Immature natural killer cell (primary cell): ENCODE measurements at places on chromosomes 16 and 17. TPM values are rescaled to one million over a fixed set of nuclear protein-coding genes. Genes with fewer than 3 reads are reported as not detected.

DNA sequence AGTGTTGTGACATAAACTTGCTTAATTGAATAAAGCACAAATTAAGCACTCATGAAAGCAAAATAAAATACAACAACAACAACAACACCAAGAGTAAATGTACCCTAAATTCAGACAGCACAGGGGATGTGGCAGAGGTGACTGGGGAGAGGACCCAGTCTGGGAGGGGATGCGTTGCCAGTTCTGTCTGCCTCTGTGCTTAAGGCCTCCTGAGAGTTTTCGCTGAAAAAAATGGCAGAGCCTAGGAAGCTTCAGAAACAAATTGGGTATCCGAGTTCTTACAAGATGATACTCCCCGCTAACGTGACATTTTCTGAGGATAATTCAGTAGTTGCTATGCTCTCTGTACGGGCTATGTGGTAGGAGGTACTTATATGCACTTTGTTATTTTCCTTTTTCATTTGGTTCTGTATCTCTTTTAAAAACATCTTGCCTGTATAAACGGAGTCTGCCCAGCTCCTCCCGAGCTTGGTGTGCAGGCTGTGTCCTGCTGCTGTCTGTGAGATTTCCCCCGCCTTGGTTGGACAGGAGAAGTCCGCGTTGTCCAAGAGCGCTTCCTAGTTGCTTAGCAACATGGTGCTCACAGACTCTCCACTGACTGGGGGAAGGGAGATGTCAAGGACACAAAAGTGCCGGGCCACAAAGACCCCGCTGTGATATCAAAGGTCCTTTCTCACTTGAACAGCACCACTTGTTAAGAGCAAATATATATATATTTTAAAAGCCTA lies 134.2 kb upstream of the CPHXL start:
- DNase-seq: no peak

DNA sequence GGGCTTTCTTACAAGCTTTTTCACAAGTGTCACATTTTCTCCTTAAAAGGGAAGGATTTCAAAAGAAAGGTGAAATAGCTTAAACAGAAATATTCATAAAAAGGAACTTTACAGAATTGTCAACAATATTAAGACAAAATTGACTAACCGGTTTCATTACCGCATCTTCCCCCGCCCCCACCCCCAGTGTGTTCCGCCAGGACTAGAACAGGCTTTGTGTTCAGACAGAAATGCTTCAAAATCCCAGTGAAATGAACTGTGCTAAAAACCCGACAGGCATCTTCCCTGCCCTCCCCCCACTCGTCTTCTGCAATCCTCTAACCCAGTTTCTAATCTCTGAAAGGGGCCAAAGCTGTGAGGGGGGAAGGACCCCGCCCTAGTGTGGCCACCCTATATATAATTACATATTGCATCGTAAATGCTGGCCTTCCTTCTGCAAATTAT lies 990 bp upstream of the ROGDI start:
- DNase-seq: no peak

- no peak for DNase-seq
These were observed 268.7 kb upstream of the SALL1 start for GRCh38 chr16:51419768-51420167.

DNA sequence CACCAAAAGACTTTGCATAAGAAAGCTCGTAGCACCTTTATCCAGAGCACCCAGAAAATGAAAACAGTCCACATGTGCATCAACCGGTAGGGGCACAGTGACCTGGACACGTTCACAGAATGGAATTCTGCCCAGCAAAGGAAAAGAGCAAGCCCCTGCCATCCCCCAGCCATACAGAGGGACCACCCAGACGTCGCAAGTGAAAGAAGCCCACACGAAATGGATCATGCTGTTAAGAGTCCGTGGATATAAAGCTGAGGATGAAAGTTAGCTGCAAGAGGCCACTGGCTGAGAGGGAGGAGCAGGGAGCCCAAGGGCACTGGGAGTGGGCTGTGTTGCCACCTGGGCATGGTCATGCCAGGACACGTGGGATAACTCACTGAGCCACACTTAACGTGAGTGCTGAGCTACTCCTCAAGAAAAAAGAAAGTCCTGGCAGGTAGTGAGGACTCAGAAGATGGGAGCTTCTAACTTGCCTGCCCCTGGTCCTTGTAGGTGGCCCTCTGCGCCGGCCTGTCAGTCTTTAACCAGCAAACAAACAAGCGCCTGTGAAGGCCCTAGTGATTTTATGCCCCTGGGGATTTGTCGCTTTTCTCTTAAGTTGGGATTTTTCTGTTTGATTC lies 190.7 kb downstream of the C16orf95 start:
- DNase-seq: no peak

DNA sequence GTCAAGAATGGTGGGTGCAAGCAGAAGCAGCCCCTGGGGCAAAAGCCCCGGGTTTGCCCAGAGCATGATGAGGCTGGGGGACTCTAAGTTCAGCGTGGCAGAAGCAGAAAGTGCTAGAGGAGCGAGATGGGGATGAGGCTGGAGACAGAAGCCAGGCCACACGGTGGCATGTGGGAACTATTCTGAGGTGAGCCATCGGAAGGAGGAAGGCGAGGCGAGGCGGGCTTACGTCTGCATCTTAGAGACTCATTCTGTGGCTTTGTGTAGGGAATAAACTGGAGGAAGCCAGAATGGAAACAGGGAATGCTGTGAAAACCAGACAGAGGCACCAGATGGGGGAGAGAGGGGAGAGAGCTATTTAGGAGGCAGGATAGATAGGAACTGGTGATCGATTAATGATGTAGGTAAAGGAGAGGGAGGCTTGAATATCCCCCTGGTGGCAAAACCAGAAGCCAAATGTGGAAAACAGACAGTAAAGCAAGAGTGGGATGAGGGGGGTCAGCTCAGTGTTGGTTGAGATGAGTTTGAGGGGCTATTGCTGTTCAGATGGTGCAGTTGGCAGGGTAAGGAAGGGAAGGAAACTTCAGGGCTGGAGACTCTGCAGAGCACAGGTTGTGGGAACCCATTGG lies 3.1 kb upstream of the TNFSF13 start:
- no peak for DNase-seq

DNA sequence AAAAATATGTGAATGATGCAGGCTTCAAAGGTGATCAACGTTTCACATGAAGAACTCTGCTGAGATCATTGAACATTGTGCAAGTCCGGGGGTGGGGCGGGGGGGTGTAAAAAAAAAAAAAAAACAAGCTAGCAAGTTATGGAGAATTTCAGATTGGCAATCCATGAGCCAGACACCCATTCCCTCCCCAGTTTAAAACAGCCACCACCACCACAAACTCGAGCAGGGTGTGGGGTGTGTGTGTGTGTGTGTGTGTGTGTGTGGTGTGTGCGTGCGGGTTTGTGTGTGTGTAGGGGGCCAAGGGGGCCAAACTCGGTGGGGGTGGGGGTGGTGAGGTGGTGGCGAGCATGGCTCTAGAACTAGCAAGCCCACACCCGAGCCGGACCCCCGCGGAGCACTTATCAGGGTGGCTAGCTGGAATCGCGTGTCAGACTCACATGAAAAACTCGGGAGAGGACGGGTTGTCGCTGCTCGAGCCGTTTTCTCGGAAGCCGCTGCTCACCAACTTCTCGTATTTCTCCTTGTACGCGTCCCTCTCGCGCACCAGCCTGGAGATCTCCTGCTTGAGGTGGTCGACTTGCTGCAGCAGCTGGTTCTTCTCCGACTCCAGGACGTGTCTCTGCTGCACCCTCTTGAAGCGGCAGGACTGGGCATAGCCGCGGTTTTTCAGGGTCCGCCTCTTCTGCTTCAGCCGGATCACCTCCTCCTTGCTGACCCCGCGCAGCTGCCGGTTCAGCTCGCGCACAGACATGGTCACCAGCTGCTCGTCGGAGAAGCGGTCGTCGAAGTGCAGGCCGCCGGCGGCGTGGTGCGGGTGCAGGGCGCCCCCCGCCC lies 2.0 kb downstream of the MAF start:
- DNase-seq: peak; percentile 65

GRCh38 chr16:2190002-2190658 lies 6.3 kb downstream of the CASKIN1 start:
- no peak for DNase-seq

DNA sequence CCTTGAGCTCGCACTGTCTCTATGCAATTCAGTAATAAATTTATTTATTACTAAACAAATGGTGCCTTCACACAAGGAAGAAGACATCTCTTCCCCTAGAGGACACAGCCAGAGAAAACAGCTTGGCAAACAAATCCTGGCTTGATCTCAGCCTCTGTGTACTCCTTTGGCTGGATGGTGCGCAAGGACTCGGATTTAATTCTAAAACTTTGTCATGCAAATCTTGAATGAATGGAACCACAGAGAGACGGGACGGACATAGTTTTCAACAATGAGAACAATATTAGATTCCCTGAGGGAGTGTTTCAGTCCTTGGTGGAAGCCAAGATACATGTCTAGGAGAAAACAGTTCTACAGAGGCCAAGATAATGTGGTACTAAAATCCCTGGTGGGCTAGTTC lies 349.5 kb downstream of the NPIPA8 start:
- no peak for DNase-seq

GRCh38 chr17:48384164-48384563 lies 45.9 kb downstream of the SKAP1 start:
- no peak for DNase-seq

DNA sequence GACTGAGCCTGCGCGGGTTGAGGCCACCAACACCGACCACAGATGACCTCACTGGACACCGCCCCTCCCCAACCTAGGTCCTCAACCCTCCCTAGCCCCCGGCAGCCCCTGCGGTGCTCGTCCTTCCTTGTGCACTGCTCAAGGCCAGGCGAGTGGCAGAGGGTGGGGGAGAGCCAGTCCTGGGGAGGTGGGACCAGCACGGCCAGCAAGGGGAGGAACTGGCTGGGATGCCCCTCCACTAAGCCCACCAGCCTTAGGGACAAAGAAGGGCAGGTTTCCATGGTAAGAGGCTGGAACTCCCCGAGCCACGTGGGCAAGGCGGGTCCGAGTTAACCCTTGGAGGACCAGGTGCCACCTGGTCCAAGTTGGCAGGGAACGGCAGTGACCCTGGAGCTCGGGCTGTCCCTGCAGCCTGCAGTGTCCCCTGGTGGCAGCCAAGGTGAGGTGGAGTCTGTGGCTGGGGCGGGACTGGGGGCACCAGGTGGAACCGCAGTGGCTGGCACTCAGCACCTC lies 9.2 kb downstream of the FSCN2 start:
- no peak for DNase-seq

GRCh38 chr16:69188236-69188549 lies 1.2 kb downstream of the SNTB2 start:
- peak; percentile 65 for DNase-seq

DNA sequence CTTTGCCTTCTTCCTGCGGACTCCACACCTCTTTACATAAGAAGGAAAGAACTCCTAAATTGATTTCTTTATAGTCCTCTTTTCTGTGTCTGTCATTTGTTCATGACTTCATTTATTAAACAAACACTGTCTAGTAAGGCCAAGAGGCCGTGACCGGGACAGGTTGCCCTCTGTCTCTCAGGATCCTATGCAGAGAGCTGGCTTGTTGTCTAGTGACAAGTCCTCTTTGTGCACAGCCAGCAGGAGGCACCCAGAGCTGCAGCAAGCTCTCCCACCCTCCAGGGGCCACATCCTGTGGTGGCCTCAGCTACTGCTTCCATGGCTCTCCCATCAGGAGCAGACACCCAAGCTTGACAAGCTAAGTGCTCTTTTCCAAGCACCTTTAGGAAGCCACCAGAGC lies 50.6 kb downstream of the PLD6 start:
- DNase-seq: no peak

- DNase-seq: no peak
These were observed 139.3 kb downstream of the CDH11 start for GRCh38 chr16:64982581-64982980.

GRCh38 chr16:72807245-72807644 lies 240.7 kb downstream of the ZFHX3 start:
- no peak for DNase-seq

GRCh38 chr16:30353438-30354129 lies 1.5 kb downstream of the CD2BP2 start:
- DNase-seq: no peak

GRCh38 chr16:77443357-77444146 lies 8.7 kb upstream of the ADAMTS18 start:
- no peak for DNase-seq

METTL9 gene
- 113 TPM for polyA plus RNA-seq

GSDMA gene
- not detected for polyA plus RNA-seq

CRAMP1 gene
- 11.5 TPM for polyA plus RNA-seq

ADAP2 gene
- polyA plus RNA-seq: not detected

CDRT15L2 gene
- not detected for polyA plus RNA-seq

HSD11B2 gene
- not detected for polyA plus RNA-seq
